ENCODE measurements at places on chromosomes 1 and 21.

GRCh38 chr1:33260439-33260838 lies 4.1 kb downstream of the ZNF362 start:
- no peak for ATAC-seq

- ATAC-seq = no peak
Measured at GRCh38 chr1:6396998-6397397, 3.4 kb upstream of the ACOT7 start.

- ATAC-seq = no peak
Measured at GRCh38 chr1:1124786-1125642, 9.1 kb upstream of the C1orf159 start.

DNA sequence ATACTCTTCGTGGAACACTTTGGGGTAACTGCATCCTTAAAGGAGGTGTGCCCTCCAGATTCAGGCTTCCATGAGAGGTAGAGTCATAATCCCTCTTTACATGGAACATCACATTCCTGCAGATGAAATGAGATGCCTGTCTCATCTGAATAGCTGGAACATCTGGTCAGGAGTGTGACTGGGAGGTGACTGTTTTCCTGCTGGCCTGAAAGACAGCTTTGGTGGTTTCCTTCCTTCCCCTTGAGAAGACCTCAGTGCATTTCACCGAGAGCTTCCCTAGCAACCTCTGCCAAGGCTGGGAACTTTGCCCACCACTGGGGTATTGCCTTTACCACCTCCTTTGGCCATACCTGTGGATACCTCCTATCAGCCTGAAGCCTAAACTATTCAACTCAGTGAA lies 46.7 kb upstream of the GUCA2A start:
- no peak for ATAC-seq

DNA sequence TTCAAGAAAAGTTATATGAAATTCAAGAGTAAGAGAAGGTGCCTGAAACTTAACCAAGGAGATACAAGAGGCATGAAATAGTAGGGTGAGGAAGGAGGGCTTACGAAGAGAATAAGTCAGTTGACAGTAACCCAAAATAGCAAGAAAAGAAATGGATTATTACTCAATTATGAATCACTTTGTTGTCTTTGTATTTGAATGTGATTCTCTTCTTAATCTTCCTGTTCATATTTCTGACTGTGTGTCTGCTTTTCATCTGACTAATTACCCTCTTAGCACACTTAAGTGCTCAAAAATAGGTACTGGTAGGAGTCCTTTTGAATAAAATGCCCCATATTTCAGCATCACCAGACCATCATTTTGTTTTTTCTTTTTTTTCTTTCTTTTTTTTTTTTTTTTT lies 39.4 kb downstream of the GLMN start:
- peak; percentile 64 for ATAC-seq

DNA sequence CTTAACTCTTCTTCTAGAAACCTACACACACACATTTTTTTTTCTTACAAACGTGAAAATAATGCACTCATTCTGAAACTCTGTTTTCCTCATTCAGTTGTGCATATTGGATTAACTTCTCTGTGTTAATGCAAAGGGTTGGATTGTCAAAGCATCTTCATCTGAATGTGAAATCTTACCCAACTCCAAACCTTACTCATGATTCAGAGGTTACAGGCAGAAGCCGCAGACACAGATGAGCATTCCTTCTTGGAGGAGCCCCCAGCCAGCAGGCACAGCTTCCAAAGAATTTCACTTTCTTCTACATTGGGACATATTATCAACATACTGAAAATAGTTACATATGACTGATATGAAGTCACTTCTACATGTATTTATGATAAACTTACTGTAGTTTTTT lies 15.7 kb downstream of the PATJ start:
- ATAC-seq = no peak

DNA sequence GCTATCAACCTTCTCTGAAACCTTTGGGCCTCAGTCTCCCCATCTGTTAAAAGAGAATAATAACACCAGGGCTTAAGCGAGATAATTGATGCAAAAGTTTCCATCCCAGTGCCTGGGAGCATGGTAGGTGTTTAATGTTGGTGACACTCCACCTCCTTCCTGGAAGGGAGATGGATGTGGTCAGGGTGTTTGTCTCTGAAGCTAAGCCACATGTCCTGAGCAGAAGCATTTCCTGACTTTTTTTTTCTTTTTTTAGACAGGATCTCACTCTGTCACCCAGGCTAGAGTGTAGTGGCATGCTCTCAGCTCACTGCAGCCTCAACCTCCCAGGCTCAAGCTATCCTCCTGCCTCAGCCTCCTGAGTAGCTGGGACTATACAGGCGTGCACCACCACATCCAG lies 72.6 kb upstream of the HMGB4 start:
- ATAC-seq = no peak

GRCh38 chr1:16900751-16901150 lies 5.0 kb downstream of the RNU1-2 start:
- no peak for ATAC-seq

DNA sequence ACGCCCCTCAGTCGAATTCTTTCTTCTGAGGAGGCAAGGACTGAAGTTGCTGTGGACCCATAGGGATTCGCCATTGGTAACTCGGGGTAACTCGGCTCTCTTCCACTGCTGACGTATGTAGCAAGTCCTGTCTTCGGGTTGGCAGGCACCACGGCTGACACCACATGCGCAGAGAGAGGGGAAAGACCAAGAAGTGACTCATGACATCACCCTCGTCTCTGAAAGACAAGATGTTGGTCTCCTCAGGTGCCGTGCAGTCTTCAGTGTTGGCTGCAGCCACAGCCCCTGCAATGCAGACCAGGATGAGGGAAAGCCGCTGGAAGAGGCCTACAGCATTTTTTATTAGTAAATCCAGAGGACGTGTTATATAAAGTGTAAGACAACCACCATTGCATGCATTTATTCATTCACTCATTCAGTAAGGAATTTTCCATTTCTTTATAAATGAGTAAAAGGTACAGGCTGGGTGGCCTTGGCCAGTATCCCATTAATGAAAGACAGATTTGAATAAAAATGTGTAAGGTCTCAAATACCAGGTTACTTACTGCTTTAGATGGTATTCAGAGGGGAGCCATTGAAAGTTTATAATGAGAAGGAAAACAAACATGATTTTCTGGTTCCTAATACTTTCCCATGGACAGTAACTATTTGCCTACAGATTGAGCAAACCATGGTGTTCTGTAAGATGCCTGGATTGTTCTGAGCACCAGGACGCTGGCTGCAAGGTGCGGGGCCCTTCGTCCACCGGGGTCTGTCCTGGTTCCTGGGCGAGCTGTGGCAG lies 50.7 kb upstream of the IRF2BP2 start:
- ATAC-seq = no peak

GRCh38 chr1:150473659-150474058 lies 13.6 kb upstream of the TARS2 start:
- ATAC-seq = no peak

DNA sequence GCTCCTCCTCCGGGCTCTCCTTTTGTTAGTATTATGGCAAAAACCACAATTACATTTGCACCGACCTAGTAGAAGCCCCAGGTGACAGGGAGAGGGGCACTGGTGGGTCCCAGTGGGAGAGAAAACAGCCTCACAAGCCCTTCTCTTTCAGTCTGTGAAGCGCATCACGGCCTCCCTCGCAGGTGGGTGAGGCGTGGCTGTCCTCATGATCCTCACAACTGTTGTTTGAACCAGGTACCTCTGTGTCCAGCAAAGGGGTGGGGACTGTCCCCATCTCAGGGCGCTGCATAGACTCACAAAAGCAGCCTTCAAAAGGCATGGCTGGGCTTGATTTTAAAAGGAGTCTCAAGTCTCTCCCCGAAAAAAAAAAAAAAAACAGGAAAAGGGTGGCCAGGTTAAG lies 7.9 kb upstream of the C2CD2 start:
- ATAC-seq = no peak

DNA sequence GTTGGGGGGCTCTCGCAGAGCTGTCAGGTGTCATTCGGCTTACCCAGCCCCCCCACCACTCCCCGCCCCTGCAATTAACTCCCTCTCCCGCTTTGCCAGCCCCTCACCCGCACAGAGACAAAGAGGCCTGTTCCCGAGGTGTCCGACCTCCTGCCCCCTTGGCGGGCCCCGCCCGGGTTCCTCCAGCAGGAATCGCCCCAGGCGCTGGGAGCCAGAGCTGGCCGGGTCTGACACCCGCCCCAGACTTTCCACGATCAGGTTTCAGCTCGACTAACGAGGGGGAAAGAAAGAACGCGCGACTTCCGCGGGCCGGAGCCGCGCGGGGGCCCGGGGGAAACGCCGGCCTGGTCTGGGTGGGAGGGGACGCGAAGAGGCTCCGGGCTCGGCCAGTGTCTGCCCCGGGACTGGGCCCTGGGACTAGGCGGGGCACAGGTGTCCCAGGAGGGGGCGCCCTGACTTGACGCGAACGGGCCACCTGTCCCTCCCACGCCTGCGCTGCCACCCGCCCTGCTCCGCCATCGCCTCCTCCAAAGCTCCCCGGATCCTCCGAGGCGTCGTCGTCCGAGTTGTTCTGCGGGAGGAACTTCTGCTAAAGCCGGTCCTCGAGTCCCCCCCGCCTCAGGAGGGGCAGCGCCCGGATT lies 36.4 kb upstream of the HHAT start:
- peak; percentile 24 for ATAC-seq

GRCh38 chr21:45580576-45581321 lies 38.5 kb upstream of the SLC19A1 start:
- no peak for ATAC-seq

DNA sequence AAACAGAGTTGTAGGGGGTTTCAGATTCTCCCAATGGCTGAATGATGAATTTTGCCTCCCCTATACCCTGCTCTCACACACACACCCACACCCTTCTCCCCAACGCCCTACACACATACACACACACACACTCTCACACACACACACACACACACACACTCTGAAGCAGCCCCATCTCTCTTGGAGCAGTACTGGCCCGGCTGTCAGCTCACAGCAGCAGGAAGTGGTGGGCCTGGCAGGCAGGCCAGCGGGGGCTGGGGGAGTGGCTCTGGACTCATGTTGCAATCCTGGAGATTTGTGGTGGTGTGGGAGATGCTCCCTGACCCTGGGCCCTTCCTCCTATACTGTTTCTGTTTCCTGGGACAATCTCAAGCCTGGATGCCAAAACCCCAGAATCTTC lies 2.2 kb downstream of the IKBKE start:
- no peak for ATAC-seq

DNA sequence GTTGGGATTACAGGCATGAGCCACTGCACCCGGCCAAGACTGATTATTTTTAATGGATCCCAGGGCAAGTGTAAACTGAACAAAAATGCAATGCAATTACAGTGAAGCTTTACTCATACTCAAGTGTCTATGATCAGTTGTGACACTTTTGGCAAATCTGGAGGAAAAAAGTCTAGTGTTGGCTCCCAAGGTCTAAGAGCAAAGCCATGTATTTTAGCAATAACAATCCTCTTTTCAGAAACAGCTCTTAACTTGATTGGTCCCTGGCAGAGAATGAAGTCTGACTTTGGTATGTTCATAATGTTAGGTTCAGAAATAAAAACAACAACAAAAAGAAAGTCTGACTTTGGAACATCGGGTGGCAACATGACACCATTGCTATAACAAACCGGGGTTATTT lies 40.2 kb upstream of the C1orf53 start:
- no peak for ATAC-seq

GRCh38 chr21:42031816-42032215 lies 21.7 kb upstream of the ZBTB21 start:
- ATAC-seq = no peak

- no peak for ATAC-seq
Measured at GRCh38 chr1:198143797-198144196, 13.0 kb upstream of the NEK7 start.

DNA sequence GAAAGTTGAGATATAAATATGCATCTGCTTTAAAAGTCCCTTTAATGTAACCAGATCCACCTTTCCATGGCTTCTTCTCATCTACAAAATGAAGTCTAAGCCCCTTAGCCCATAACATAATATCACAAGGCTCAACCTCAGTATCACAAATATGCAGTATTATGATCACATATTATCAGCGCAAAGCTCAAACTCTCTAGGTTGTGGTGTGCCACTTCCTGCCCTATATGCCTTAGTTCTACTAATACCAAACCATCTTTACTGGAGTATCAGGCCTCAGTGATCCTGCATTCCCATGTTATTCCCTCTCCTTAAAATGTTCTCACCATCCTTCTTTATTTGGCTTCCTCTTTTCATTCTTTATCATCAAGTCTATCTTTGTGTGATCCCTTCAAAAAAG lies 301.8 kb downstream of the NEGR1 start:
- no peak for ATAC-seq

- ATAC-seq = no peak
Measured at GRCh38 chr1:156930483-156930882, 10.1 kb downstream of the LRRC71 start.

DNA sequence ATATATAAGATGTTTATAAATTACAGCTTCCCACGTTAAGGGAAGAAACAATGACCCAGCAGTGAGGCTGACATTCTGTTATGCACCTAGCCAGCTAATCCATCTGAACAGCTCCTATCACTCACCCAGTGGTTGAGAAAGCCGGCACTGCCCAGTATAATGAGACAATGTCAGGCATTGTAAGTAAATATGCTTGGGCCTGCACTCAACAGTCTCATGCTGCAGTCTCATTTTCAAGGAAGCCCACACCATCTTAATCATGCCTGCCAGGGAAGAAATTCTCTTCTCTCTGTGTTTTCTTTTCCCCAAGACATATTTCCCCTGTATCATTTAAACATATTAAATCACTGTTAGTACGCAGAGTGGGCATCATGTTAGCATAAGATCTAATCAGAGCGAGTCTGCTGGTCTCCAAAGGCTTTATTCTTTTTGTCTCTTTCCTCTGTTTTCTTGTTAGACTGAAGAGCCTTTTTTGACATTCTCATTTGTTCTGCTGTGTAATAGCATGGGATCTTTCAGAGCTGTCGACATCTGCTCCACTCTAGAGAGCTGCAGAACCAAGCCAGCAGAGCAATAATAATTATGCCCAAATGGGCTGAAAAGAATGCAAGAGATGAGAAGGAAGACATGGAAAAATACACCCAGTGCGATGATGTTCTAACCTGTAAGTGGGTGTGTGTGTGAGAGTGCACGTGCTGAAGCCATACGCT lies 67.6 kb upstream of the SLC22A15 start:
- ATAC-seq = no peak

DNA sequence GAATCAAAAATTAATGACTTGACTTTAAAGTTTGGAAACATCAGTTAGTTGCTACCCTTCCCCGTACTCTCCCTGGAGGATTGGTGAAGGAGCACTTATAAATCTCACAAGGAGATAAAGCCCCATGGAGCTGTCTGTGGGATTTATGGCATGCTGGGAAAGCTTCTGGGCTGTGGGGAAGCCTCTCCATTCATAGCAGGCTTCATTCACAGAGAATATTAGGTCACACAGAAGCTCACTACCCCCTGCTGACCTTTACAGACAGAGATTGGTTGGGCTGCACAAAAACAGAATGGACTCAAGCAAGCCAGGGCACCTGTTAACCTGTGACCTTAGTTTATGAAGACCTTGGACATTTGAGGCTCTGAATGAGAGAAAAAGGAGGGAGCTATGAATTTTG lies 32.1 kb downstream of the RGL1 start:
- no peak for ATAC-seq

DNA sequence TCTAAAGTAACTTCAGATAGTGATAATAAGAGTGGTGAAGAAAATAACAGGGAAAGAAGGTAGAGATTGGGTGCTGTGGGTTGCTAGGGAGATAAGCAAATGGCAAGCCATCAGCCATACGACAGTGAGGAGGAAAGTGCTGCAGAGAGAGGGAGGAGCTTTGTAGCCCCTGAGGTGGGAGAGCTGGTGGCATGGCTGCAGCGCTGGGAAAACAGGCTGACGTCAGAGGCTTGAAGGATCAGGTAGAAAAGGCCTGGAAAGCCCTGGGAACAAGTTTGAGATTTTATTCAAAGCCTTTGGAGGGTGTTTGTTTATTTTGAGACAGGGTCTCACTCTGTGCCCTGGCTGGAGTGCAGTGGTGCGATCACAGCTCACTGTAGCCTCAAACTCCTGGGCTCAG lies 109.5 kb downstream of the NMNAT2 start:
- no peak for ATAC-seq

All from activated CD4-positive, CD25-positive, alpha-beta regulatory T cell treated with anti-CD3 and anti-CD28 coated beads, Interleukin-2, amount 50 U/mL, for 24 hours (primary cell).